ENCODE measurements at places on chromosomes 2 and 18.

- DNase-seq, result no peak
Measured at GRCh38 chr2:229851870-229852269, 69.9 kb downstream of the TRIP12 start.

- no peak for DNase-seq
Measured at GRCh38 chr2:114281188-114281587, 161.3 kb upstream of the DPP10 start.

- DNase-seq, result no peak
Measured at GRCh38 chr2:129757915-129758783, 221.3 kb upstream of the RAB6C start.

DNA sequence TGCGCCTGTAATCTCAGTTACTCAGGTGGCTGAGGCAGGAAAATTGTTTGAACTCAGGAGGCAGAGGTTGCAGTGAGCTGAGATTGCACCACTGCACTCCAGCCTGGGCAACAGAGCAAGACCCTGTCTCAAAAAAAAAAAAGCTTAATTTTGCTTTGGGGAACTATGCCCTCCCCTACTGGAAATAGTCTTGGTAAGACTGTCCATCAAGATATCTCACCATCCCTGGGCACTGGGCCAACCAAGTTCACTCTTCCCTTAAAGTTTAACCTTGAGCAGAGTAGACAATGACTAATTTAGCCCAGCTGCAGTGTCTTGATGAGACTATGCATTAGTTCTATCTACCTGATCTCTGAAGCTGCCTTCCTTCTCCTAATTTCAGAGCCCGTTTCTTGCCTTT, 44.7 kb downstream of the ASXL2 start:
- DNase-seq, result no peak

- DNase-seq, result no peak
Measured at GRCh38 chr2:205054789-205055188, 509.5 kb downstream of the PARD3B start.

DNA sequence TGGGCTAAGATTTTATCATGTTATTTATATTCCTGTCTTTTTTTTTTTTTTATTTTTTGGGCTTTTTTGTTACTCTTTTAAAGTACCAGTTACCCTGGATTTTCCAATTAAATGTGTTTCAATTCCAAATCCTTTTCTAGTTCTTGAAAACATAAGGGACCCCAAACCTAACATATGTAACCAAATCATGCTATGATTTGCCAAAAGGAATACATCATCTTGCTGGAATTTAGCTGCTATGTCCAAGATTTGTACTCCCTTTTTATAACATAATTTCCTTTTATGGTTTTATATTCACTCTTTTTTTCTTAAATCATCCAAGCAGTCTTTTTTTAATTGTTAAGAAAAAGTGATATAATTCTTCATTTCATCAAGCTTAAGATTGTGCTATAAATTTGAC, 60.9 kb upstream of the DSEL start:
- no peak for DNase-seq

- no peak for DNase-seq
Measured at GRCh38 chr2:80280598-80280997, 24.0 kb downstream of the LRRTM1 start.

GRCh38 chr2:12288048-12288447, 428.7 kb upstream of the TRIB2 start:
- DNase-seq, result no peak

- no peak for DNase-seq
Measured at GRCh38 chr2:19484736-19485135, 126.3 kb upstream of the OSR1 start.

DNA sequence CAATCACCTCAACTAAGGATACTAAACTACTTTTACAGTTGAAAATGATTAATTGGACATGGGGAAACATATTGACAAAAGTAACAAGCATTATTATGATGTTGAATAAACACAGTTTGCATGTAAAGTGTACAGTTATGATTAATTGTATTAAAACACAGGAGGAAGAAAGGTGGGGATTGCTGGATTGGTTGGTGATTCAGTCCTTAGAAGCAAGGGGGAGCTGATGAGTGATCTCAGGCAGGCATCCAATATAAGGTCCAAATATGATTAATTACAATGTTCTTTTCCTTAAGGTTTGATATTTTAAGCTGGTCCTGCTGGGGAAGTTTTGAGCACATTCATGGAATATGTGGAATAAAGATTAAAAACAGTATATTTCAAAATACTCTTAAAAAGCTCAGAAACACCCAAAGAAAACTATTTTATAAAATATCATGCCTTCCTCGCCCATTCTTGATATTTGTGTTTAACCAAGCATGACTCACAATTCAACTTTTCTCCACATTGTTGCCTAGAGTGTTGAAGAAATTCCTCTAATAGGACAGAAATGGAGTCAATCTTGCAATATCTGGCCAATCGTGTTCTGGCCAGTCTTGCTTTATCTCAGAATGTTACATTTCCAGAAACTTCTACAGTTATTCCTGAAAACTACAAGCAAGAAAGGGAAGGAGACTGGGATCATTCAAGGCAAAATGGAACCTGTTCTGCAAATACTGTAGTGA, 268.2 kb downstream of the RPIA start:
- DNase-seq, result no peak

DNA sequence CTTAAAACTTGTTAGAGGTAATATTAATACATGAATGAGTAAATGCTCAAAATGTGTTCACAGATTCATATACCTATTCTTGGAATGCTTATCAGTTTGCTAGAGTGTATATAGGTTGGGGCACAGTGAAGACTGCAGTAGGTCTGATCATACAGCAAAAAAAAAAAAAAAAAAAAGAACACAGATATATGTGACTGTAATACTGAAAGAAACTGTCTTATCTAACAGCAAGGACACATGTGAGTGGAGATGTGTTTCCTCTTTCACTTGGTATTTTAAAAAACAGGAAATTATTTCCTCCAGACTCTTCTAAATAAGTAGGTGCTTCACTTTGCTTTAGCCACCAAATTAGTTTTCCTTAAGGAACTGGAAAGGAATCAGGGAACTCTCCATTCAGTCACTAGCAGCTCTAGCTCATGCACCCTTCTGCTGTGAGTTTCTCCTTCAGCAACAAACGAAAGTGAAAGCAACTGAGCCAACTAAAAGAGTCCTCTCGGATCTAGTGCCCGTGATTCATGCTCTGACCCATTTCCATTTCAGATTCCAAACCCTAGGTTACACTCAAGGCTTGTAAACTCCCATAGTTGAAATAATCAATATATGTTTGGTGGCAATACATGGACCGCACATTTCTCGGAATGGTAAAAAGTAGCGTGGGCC, 98.5 kb downstream of the DSEL start:
- peak; percentile 70 for DNase-seq

- no peak for DNase-seq
Measured at GRCh38 chr2:102110596-102111334, 31.8 kb upstream of the IL1R1 start.

DNA sequence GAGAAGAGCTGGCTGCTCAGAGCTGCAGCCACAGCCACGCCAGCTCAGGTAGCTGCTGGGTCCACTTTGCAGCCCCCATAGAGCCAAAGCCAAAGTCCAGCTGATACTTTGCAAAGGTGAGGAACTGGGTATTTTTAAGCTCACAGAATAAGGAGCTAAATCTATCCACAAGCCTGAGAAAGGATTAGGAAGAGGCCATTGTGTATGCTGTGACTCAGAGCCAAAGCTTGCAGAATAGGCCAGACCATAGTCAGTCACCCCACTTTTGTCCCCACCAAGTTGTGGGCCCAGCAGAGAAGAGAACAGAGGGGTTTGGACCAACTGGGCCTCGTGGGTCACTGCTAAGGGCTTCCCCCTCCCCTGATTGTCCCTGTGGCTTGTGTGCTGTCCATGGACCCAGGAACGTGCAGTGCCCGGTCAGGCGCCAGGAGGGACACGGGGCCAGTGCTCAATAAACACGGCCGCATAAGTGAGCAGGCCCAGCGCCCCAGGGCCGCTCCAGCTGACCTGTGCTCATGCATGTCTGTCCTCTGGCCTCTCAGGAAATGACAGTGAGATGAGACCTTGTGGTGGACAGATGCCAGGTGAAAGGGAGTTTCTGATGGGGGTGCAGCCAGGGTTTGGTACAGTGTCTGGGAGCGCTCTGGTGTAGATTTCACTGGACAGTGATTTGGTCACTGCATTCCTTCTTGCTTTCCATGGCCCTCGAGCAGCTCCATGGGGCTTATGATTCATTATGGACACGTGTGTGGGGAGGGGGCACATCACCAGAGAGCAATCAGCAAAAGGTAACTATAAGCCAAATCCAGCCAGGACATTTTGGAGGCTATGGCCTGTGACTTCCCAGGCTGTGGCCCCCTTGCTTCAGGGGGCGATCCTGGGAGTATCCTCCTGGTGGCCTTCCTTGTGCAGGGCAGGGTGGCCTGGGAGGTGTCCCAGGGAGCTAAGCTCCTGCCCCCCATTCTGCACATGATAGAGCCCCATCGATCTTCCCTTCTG, 31.3 kb downstream of the MAL start:
- no peak for DNase-seq

DNA sequence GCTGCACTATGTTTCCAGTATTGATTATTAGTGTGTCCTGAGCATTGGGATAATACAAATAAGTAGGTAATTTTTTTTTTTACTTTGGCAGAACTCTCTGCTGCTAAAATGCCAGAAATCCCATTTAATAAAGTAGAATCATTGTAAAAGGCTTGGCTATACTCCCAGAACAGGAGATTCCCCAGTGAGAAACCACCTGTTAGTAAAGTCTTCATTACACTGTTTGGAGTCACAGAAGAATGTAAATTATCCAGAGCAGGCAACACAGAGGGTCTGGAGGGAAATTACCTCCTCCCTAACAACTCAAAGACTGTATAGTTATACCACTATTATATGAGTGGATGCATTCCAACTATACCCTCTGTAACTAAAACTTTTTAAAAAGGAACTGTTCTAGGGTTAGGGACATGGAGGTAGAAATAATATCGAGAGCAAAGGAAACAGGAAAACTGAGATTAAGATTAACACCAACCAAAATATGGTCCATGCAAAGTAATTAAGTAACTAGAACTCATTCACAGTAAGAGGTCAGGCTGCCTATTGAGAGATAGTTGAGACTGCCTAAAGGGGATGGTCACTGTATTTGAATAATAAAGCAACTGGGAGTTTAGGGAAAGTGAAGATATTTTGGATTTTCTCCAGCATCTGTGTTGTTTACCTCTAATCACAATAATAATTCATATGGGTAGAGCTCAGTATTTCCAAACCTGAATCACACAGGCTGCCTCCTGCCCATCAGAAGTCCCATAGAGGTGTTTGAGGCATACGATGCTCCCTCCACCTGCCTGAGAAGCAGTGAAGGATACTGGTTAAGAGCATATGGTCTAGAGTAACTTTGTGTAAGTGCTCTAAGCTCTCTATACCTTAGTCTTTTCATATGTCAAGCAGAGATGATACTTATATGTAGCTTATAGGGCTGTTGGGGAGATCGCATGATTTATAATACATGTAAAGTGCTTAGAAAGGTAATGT, 34.4 kb downstream of the MAP2 start:
- no peak for DNase-seq

DNA sequence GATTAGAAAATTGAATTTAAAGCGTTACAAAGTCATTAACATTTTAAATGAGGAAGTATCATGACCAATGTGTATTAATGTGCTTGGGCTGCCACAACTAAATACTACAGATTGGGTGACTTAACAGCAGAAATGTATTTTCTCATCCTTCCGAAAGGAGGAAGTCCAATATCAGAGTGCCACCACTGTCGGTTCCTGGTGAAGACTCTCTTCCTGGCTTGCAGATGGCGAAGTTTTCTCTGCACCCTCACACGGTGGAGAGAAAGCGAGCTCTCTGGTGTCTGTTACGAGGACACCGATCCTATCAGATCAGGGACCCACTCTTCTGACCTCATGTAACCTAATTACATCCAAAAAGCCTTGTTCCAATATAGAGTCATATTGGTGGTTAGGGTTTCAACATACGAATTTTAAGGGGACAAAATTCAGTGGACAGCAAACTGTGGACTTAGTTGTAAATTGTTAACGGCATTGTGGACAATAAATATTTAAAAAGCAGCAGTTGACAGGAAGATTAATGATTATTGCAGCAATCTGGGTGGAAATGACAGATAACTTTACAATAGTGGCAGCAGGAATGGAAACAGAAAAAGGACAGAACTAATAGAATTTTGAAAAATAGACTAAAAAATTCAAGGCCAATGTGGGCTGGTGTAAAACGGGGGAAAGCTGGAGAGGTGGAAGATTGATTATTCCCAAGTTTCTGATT, 35.1 kb upstream of the CYRIA start:
- DNase-seq, result peak; percentile 53

DNA sequence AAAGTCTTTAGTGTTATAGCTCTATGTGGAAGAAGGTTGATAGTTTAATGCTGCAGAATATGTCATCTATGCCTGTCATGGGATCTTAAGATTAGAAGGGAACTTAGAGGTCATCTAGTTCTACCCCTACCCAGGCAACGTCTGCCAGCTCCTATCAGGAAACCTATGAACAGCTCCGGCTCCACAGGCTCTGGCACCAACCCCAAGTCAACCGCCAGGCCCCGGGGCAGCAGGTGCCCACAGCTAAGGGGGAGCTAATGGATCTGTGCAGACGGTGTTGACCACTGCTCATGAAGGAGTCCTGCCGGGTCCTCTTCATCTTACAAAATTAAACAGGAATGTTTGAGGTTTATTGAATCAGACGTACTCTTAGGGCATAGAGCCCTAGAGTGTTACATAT, 440.8 kb upstream of the KLHL29 start:
- no peak for DNase-seq

DNA sequence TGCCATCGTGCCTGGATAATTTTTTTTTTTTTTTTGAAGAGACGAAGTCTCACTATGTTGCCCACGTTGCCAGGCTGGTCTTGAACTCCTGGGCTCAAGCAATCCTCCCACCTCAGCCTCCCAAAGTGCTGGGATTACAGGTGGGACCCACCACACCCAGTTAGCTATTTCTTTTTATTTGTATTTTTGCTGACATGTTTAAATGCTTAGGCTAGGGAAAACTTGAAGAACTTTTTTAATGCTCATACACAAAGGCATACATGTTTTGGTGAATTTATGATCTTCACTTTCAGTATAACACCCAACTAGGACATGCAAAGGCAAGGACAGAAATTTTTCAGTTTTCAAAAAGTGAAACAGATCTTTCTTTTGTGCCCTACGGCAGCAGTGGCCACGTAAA, 9.9 kb downstream of the L3MBTL4 start:
- no peak for DNase-seq

GRCh38 chr2:65220432-65221131, 7.0 kb upstream of the ACTR2 start:
- DNase-seq, result no peak
